GM04504 (cell line): ENCODE measurements at places on chromosomes 7 and 10.

DNA sequence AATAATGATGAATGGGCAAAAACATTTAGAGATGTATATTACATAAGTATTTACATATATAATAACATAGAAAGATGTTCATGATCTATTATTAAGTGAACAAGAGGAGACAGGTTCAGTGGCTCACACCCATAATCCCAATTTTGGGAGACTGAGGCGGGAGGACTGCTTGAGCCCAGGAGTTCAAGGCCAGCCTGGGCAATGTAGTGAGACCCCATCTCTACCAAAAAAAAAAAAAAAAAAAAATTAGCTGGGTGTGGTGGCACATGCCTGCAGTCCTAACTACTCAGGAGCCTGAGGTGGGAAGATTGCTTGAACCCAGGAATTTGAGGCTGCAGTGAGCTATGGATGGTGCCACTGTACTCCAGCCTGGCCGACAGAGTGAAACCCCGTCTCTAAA lies 12.4 kb downstream of the ARL3 start:
- DNase-seq, result no peak

GRCh38 chr7:108016841-108017775 lies 14.1 kb upstream of the LAMB1 start:
- DNase-seq, result no peak

- no peak for DNase-seq
These were observed 230.4 kb downstream of the USP6NL start for GRCh38 chr10:11381023-11381422.

- DNase-seq, result peak; percentile 15
These were observed 171.1 kb upstream of the TBX20 start for GRCh38 chr7:35424869-35425495.

- no peak for DNase-seq
These were observed 78.1 kb downstream of the HDAC9 start for GRCh38 chr7:18573410-18574234.

DNA sequence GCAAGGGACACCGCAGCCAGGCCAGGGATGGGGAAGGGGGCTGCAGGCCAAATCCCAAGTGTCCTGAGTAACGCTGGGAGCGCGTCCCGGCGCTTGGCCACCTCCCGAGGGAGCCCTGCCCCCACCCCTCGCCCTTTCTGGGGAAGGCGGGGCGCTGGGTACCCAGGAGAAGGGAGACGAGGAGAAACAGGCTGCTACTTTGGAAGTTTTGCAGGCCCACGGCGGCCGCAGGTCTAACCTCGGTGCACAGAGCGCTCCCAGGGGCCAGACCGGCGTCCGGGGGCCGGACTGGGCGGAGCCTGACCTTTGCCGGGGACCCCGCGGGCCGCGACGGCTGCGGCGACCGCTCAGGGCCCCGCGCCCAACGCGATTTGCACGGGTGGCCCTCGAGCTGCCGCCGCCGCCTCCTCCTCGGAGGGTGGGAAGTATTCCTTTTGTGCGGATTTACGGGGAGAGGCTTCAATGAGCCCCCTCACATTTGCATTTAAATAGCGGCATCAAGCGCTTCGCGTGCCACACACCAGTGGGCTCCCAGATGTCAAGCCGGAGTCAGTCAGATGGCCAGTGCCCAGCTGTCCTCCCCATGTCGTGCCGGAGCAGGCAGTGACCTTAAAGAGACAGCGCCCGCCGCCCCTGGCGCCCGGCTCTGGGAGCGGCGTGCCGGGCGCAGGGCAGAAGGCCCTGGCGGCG lies 3.0 kb upstream of the EBF3 start:
- no peak for DNase-seq

DNA sequence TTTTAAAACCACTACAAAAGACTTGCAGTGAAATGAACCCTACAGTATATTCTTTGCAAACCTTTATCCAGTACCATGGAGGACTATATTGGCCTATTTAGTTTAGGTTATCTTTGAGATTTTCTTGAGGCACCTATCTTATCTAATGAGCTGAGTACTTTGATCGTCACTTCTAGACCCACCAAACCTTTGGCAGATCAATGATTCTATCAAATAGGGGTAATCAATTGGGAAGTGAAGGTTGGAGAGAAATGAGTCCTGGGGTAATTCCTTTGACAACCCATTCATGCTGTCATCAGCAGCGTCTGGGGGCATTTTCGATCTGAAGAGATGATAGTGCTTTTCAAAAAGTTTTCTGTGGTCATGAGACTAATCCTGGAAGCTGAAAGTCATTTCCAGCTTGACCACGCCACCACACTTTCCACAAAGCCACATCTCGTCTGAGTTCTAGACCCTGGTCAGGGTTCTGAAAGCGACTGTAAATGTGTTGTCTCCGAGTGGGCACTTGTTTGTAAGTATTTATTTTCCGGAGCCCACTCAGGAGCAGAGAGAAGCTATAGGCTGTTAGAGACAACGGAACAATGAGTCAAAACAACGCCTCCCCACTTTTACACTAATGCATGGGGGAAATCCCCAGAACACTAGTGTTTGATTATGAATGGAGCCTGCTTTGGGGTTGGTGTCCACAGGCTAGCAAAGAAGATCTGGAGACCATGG lies 4.8 kb downstream of the EGR2 start:
- DNase-seq, result no peak

GRCh38 chr7:7354674-7355073 lies 172.3 kb downstream of the C1GALT1 start:
- DNase-seq, result no peak

DNA sequence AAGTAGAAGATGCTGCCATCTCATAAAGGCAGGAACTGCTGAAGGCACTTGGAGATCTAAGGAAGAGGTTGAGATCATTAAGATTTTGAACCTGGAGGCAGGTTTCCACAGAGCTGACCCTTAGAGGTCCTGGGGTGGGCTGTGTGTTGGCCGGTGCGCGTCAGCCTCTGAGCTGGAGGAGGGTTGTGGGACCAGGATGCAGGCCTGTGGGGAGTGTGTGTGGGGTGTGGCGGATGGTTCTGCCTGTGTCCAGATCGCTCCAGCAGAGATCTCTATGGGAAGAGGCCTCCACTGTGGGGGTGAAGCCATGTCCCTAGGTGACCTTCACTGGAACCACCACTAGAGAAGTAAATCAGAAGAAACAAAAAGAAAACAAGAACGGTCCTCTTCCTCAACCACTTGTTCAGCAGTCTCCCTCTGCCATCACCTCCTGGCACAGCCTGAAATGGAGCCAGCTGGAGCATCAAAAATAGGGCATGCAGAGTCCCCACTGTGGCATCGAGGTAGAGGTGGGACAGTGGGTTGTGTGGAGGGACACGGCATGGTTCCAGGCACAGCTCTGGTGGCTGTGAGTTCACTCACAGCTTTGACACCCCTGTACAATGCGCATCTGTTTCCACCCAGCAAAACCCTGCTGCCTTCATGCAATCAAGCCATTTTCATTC lies 453.8 kb downstream of the TCERG1L start:
- DNase-seq, result no peak

DNA sequence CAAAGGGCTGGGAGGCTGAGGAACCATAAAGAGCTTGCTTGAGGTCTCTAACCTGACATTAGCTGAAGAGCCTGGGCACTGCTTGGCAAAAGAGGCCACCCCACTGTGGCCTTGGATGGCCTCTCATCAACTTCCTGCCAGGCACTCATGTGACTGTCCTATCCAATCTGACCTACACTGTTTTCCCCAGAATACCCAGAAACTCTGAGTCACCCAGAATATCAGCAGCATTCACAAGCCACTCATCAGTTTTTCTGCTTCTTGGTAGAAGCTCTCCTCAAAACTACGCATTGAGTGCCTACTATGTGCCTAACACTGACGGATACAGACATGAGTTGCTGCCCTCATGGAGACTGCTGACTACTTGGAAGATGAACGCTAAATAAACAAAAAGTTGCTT lies 4.1 kb upstream of the NT5C2 start:
- peak; percentile 58 for DNase-seq

DNA sequence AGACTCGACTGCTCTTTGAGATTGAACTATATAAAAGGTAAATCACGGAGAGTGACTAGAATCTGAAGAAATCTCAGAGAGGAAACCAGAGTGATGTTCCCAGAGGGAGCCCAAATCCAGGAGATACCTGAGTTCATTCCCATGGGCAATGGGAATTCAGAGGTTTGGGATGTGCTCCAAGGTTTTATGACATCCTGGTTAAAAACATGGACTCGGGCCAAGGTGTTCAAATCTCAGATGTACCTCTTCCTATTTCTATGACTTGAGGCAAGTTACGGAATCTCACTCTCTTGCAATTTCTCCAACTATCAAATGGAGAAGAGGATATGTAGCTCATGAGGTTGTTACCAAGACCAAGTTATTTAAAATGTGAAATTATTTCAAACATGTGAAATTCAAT lies 54.5 kb upstream of the RAB18 start:
- DNase-seq, result no peak

- no peak for DNase-seq
These were observed 164.9 kb upstream of the HGF start for GRCh38 chr7:81934596-81935301.

GRCh38 chr7:108045669-108046068 lies 42.7 kb upstream of the LAMB1 start:
- no peak for DNase-seq

GRCh38 chr10:672992-673391 lies 16.5 kb downstream of the DIP2C start:
- no peak for DNase-seq

DNA sequence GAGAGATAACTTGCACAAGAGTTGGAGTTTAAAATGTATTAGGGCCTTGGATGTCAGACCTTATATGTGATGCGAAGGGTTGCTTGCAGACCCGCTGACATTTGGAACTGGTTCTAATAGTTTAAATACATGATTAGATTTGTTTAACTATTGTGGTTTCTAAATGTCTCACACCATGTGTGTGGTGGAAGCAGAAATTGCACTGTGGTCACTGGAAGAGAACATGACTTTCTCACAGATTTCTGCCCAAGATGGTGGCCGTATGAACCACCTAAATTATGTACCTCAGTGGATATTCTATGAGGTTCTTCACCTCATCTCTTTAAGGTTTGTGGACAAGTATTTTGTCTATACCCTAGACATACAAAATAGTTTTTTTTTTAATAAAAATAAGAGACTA lies 8.2 kb upstream of the C1QL3 start:
- DNase-seq, result no peak

DNA sequence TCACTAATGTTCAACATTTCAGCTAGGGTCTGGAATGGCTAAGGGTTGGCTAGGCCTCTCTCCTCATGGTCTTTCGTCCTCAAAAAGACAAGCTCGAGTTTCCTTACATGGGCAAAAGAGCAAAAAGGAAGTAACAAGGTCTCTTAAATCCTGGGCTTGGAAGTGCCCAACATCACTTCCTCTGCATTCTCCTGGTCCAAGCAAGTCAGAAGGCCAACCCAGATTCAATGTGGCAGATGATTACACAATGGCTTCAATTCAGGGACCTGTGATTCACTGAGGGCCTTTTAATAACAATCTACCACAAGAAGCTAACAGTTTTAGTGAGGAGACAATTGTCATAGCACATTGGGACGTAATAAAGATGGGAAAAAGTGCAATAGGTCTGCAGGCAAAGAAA lies 4.4 kb upstream of the NUP205 start:
- no peak for DNase-seq

GRCh38 chr7:16810112-16810511 lies 5.3 kb upstream of the AGR2 start:
- DNase-seq, result no peak

DNA sequence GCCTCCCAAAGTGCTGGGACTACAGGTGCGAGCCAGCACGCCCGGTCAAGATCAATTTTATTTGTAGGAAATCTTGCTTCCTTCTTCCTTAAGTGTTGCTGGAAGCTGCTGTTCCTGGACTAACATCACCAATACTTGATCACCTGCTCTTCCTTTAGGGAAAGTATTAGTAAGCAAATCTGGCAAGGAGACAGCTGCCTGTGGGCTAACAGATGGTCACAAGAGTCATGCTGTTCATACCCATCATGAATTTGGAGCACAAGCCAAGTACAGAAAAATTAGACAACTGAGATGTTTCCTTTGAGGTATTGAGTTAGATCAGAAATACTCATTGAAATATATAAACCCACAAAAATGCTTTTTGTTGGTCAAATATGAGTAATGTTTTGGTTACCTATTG lies 27.9 kb downstream of the BAIAP2L1 start:
- DNase-seq, result no peak

DNA sequence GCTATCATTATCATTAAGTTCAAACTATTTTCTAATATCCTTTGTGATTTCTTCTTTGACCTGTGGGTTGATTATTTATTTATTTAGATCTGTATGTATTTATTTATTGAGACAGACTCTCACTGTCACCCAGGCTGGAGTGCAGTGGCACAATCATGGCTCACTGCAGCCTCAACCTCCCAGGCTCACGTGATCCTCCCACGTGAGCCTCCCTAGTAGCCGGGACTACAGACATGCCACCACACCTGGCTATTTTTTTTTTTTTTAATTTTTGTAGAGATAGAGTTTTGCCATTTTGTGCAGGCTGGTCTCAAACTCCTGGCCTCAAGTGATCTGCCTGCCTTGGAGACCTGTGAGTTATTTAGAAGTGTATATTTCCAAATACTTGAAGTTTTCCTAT lies 28.7 kb upstream of the MRPS16 start:
- DNase-seq, result no peak

- DNase-seq, result no peak
These were observed 52.7 kb upstream of the AGBL3 start for GRCh38 chr7:134933460-134934068.

DNA sequence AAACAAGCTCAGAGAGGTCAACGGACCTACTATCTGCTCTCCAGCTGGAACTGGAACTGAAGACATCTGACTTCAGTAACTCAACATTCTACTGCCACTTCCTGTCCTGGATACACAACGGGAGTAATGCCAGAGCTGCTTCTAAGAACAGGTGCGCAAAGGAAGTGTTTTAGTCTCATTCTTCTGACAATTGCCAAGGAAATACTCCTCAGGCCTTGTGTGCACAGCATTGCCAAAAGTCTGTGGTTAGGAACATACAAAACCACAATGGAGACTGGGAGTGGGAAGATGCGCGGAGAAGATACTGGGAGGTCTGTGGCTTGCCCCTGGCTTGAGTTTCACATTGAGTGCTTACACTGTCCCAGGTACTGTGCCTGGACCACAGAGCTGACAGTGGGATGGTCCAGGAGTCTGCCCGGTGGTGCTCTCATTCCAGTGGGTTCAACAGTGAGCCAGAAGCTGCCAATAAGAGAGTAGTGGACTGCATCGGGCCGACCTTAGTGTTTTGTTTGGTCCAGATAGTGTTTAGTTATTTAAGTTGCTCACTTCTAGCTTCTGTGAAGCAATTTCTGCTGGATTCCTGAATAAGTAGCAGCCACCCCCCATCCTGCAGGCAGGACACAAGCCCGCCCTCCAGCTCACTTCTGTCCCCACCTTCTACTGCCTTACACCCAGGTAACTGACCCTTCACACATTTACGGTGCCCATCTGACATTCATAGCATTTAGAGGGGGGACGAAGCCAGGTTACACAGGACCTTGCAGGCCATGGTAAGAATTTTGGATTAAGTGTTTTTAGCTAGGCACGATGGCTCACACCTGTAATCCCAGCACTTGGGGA lies 10.3 kb downstream of the TBL2 start:
- no peak for DNase-seq

GRCh38 chr10:48905311-48905710 lies 34.3 kb downstream of the LRRC18 start:
- no peak for DNase-seq
